ENCODE measurements at places on chromosomes 7 and 10.

- DNase-seq, result peak; percentile 57
Observed at GRCh38 chr10:62083412-62084267, 182.1 kb downstream of the ARID5B start.

GRCh38 chr7:13981070-13981469, 8.4 kb downstream of the ETV1 start:
- DNase-seq, result peak; percentile 94

- DNase-seq, result no peak
Observed at GRCh38 chr10:115073796-115074195, 19.4 kb upstream of the ATRNL1 start.

- no peak for DNase-seq
Observed at GRCh38 chr10:71077143-71077581, 135.2 kb upstream of the UNC5B start.

- no peak for DNase-seq
Observed at GRCh38 chr10:93495654-93496321, 624 bp upstream of the CEP55 start.

GRCh38 chr7:16921151-16921550, 39.4 kb upstream of the AGR3 start:
- no peak for DNase-seq

GRCh38 chr7:143979359-143979758, 20.8 kb upstream of the OR6B1 start:
- DNase-seq, result peak; percentile 37

DNA sequence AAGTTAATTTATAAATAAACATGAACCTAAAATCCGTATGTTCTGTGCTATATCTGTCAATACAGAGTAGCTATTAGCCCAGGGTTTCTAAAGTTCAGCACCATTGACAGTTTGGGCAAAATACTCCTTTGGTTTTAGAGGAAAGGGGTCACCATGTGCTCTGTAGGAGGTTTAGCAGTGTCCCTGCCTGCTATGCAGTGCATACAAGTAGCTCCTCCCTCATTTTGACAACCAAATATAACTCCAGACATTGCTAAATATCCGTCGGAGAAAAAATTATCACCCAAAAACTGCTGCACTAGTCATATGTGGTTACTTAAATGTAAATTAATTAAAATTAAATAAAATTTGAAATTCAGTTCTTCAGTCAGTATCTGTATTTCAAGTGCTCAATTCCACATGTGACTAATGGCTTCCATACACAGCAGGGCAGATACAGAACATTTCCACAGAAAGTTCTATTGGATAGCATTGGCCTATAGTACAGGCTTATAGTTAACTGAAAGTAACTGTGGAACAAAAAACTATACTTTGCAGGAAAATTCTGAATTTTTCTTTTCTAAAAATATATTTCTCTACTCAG, 6.4 kb downstream of the UPF2 start:
- DNase-seq, result no peak

GRCh38 chr7:18045171-18045570, 17.5 kb upstream of the PRPS1L1 start:
- DNase-seq, result no peak

GRCh38 chr7:7183838-7184463, 1.6 kb downstream of the C1GALT1 start:
- no peak for DNase-seq

GRCh38 chr7:50837965-50838364, 55.3 kb upstream of the GRB10 start:
- no peak for DNase-seq

GRCh38 chr10:71520042-71520441, 123.3 kb downstream of the CDH23 start:
- no peak for DNase-seq

DNA sequence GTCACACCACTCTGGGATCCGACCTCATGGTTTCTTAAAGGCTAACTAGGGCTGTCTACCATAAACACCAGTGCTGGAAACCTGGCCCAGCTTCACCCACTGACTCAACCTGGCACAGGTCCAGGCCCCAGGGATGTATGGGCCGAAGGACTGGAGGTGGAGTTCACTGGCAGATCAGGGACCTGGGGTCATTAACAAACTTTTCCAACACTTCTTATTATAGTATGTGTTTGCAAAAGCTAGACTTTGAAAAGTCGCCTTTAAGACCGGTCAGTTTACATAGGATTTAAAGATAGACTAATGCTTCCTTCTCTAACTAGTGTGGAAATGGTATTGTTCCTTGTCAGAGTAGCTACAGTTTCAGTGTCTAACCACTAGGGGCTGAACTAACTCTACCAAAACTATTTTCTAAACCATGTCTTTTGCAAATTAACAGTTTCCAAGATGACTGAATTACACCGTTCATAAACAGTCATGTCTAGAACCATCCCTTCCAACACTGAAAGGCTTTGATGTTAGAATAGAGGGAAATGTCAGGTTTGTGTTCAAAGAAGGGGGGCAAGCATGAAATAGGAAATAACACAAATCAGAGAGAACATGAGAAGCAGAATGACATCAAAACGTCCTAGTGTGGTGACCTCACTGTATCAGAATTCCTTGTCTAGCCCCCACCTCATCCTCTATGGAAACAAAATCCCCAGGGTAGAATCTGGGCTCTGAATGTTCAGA, 29.7 kb downstream of the STN1 start:
- peak; percentile 84 for DNase-seq

DNA sequence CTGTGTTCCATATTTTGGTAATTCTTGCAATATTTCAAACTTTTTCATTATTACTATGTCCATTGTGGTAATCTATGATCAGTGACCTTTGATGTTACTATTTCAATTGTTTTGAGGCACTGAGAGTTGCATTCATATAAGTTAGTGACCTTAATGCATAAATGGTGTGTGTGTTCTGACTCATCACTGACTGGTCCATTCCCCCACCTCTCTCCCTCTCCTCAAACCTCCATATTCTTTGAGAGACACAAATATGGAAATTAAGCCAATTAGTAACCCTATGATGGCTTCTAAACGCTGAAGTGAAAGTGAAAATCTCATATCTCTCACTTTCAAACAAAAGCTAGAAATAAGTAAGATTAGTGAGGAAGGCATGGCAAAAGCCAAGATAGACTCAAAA, 739.6 kb downstream of the CCSER2 start:
- DNase-seq, result no peak

GRCh38 chr10:103307594-103307993, 30.7 kb downstream of the INA start:
- no peak for DNase-seq

GRCh38 chr7:47704936-47705335, 123.0 kb upstream of the TNS3 start:
- no peak for DNase-seq

- DNase-seq, result no peak
Observed at GRCh38 chr7:141114029-141114664, 40.3 kb downstream of the TMEM178B start.

DNA sequence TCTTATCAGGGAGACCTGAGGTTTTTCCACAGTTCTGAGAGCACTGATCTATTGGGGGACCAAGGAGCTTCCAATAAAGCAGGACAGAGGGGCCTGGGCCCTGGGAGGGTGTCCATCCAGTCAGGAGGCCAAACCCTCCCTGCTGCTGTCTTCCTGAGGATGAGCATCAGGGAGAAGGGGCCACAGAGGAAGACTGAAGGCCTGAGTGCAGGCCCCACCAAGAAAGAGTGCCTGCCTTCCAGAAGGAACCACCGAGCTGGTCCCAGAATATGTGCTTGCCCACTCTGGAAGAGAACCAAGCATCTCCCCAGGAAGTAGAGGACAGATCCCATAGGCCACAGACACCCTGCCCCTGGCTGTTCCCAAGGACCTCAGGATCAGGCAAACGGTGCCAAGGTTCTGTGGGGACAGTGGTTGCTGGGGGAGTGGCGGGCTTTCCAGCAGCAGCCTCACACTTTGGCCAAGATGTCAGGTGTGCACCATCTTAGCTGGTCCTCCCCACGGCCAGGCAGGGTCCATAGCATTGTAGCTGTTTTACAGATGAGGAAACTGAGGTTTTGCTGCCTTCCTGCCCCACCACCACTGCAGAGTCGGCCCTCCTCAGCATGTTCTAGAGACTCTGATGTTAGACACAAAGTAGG, 199.4 kb downstream of the GRID1 start:
- DNase-seq, result no peak

- peak; percentile 89 for DNase-seq
Observed at GRCh38 chr7:155918720-155919390, 106.6 kb upstream of the SHH start.

DNA sequence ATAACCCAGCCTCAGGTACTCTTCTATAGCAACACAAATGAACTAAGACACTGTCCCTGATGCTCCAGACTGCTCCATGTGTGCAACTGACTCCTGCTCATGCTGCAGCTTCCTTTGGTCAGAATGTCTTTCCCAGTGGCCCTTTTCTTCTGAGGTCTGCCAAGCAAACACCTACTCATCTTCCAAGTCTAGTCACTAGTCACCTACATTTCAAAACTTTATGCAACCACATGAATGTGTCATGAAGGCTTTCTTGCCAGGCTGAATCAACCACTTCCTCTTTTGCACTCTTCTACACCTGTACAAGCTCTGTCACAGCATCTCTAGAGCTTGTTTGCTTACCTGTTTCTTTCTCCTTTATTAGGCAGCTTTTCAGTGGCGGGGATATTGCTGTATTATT, 75.8 kb downstream of the LSMEM1 start:
- no peak for DNase-seq

DNA sequence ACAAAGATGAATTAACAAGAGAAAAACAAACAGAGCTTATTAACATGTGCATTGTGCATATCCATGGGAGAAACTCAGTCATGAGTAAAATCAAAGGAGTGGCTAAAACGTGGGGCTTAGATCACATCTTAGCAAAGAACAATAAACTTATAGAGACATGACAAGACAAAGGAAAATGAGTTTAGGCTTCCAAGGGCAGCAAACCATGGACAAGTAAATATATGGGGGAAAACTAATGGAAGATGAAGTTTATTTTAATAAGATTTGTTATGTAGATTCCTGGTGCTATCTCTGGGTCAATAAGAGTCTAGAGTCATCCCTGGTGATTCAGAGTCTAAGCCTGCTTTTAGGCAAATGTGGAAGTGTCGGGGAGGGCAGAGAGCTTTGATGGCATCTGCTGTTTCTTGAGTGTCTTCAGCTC, 87.2 kb upstream of the PLPP4 start:
- DNase-seq, result peak; percentile 94

GRCh38 chr10:117421985-117422384, 46.7 kb upstream of the PDZD8 start:
- no peak for DNase-seq

GRCh38 chr7:106128836-106129235, 16.7 kb upstream of the SYPL1 start:
- no peak for DNase-seq

GRCh38 chr10:89516149-89516832, 19.1 kb downstream of the SLC16A12 start:
- peak; percentile 96 for DNase-seq

DNA sequence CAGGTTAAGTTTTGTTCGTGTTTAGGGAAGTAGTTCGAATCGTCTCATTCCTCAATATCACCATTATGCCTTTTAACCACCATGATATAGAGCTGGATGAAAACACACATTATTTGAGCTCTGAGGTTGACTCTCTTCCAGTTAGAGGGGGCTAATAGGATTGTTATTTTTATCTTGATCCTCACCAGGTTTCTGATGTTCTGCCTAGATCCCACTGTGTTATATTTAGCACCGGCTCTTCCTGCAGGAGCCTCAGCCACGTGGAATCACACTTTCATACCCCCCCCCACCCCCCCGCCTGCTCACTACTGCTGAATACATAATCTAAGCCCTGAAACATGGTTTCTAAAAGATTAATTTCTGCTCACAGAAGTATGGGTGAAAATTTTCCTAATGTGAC, 88.3 kb downstream of the NRCAM start:
- no peak for DNase-seq

DNA sequence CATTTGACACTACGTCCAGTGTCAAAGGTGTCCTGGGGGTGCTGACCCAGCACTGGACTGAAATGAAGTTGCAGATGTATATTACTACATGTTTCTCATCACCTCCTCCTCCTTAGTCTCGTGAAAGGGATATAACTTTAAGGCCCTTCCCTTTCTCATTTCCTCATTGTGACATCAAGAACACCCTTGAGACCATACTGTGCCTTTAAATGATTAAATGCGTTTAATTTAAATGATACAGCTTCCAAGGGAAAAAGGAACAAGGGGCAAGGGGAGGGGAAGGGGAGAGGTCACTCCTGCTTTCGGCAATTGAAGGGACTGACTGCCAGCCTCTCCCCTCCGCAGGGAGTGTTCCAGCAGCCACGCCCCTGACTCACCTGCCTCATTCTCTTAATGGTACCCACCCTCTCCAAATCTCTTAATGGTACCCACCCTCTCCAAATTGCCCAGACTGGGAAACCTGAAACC, 80.5 kb upstream of the KMT2E start:
- no peak for DNase-seq

- DNase-seq, result no peak
Observed at GRCh38 chr7:127655720-127656119, 3.7 kb downstream of the SND1 start.

DNA sequence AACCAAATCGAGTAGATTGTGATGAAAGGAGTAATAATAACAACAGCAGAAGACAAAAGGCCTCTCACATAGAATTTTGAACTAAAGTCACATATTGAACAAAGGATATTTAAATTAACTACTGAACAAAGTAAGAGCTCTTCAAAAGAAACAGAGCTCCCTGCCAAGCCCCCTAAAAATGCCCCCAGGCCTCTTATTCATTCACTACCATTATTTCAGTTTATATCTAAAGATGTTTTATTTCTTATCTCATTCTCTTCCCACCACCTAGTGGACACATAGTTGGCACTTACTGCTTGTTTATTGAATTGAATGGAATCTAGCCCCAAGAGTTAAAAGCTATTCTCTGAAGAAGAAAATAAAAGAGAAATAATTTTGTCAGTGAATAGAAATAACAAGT, 37.4 kb downstream of the VCL start:
- DNase-seq, result no peak

GRCh38 chr7:142375710-142376313, 118.0 kb upstream of the PRSS58 start:
- DNase-seq, result no peak

DNA sequence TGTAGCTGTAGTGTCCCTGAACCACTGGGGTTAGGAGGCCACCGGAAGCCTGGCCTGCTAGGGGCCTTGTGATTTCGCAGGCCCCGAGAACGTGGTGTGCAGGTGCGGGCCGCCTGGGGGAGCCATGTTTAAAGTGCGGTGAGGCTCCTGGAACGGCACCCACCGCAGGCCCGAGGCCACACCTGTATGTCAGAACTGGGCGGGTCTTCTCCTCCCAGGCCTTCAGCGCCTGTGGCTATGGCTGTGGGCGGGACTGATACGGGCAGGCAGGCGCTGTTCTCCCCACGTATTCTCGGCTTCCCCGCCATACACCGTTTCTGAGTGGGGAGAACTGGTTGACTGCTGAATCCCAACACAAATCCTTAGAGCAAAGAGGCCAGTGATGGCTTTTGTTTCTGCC, 74.8 kb downstream of the DNAJB6 start:
- no peak for DNase-seq

DNA sequence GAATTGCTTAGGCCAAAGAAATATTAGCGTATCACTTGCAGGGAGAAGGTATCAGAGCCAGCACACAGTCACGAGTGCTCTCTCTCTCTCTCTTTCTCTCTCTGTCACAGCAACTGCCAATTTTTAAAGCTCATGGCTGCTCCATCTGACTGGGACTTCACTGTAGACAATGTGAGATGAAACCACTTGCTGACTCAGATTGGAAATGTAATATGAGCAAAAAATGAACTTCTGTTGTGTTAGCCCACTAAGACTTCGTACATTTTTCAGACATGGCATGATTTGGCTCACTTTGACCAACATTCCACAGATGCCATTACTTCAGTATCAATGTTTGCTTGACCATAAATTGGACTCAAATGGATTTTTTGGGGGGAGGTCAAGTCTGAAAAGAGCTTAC, 68.1 kb downstream of the DGKB start:
- peak; percentile 30 for DNase-seq

- no peak for DNase-seq
Observed at GRCh38 chr7:133183969-133184368, 68.9 kb upstream of the EXOC4 start.
